Caudate nucleus (tissue), 63 donors: ENCODE measurements at places on chromosomes 11 and 22.

DNA sequence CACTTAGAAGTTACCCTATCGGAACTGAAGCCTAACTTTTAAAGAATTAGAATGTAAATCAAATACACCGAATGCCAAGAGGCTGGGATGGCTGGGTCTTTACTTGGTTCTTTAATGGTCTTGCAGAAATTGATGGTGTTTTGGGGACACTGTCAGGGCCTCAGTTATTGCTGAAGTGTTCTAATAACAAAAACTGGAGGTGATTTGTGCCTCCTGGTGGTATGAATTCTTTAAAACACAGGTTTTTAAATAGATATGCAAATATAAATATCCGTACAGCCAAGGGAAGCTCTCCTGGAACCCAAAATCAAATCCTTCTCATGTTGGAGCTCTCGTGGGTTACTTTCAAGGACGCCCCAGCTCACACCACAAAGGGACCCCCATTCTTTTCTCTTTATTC is 19.3 kb upstream of the TMPRSS5 start:
- no peak for DNase-seq

- no peak for DNase-seq
Observed at GRCh38 chr11:44912270-44912987, 38.3 kb downstream of the TP53I11 start.

- no peak for DNase-seq
Observed at GRCh38 chr11:67435031-67435726, 2.3 kb downstream of the PTPRCAP start.

GRCh38 chr11:117366248-117366647 is 38.6 kb downstream of the CEP164 start:
- DNase-seq: no peak

DNA sequence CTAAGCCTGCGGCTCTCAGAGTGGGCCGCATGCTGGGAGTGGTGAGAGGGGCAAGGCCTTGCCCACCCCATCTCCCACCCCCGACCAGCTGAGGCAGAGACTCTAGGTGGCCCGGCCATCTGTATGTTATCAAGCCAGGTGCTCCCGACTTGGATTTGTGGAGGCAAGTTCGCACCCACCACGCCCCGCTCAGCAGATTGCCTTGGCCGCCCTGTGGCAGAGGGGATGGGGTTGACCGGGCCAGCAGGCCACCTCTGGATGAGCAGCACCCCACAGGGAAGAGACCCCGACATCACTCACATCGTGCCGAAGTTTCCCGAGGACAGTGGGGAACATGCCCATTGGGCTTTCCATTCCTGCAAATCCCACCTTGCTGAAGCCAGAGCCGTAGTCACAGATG is 40.8 kb downstream of the DHCR7 start:
- DNase-seq: no peak

- DNase-seq: peak; percentile 73
Observed at GRCh38 chr11:111977146-111978027, 40.2 kb downstream of the DIXDC1 start.

- no peak for DNase-seq
Observed at GRCh38 chr11:23211221-23211620, 350.9 kb upstream of the CCDC179 start.

- DNase-seq: no peak
Observed at GRCh38 chr11:60281485-60281884, 1.0 kb downstream of the MS4A4A start.

DNA sequence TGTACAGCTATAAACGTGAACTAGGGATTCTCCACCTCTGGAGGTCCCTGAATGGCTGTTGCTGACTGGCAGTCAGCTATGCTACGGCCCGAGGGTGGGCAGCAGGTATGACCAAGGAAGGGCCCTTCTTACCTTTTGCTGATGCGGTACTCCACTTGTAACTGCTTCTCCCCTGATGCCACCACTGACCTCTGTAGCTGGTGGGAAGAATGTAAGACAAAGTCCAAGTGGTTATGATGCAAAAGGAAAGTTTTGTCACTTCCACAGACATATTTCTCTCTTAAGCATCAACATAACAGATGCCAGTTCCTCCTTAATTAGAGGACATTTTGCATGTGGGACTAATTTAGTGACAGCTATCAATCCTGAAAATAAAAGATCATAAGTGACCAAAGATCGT is 32.2 kb downstream of the P4HA3 start:
- no peak for DNase-seq

- DNase-seq: no peak
Observed at GRCh38 chr11:111422494-111423249, 43.6 kb upstream of the POU2AF1 start.

DNA sequence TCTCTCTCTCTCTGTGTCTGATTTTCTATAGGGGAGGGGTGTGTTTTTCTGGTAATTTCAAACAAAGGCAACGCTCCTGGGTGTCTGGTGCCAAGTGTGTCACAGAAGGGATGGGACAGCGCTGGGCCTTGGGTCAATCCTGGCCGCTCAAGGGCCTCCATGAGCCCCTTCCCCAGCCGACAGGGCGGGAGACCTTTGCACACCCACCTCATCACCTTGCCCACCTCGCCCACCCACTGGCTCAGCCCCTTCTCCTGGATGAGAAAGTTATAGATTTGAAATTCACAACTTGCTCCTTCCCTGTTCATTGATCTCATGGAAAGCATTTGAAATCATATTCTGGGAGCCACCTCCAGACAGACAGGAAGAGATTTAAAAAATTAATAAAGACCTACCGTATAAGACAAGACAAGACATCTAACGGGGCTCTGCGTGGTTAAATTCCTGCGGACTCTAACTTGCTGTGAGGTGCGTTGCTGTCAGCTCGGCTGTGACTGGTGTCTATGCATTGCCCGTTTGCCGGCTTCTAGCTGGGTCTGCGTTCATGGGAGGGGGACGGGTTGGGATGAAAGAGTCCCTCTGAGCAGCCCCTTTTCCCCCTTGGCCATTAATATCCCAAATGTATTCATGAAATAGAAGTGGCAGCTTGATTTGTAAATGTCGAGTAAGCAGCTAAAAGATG is 27.0 kb downstream of the MPPED1 start:
- no peak for DNase-seq

DNA sequence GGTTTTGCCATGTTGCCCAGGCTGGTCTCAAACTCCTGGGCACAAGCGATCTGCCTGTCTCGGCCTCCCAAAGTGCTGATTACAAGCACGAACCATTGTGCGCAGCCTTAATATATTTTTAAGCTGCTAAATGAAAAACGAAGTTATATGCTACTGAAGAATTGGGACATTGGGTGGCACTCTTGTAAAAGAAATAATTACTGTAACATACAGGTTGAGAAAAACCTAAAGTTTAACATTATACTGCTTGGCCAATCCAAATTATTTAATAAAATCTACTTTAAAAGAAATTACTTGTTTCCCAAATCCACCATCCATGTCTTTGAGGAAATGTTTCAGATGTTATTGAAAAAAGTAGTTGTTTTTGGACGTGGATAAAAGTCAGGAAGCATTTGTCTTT is 37.9 kb upstream of the ARHGAP32 start:
- DNase-seq: no peak

DNA sequence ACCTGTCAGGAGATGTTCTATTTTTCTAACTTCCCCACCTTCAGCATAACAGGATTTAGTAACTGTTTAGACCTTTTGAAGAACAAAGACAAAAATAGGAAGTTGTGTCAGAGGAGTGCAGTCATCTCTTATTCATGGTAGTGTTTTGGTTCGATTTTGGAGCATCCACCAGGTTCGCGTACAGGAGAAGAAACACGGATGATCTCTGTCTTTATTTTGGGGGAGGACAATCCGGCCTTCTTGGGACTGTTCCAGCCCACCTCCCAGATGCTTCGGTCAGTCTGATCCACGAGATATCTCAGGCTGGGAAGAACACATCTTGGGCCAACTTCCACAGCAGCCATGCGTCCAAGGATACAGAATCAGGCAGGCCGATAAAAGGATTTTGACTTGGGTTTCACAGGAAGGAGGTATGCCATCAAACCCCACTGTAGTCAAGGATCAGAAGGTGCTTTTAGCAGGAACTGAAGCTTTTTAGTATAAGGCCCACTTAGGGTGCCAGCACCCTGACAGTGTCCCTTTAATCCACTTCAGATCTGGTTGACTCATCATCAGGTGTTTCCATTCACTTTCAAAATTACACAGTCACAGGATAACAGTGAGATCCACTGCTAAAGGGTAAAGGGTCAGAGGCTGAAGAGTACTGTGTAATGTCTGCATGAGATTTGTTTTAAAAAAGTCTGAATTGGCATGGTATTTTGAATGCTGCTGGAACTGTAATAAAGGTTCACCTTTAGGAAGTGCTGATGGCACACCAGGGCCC is 16.5 kb downstream of the PATZ1 start:
- DNase-seq: no peak

- no peak for DNase-seq
Observed at GRCh38 chr11:32426819-32427615, 8.3 kb downstream of the WT1 start.

DNA sequence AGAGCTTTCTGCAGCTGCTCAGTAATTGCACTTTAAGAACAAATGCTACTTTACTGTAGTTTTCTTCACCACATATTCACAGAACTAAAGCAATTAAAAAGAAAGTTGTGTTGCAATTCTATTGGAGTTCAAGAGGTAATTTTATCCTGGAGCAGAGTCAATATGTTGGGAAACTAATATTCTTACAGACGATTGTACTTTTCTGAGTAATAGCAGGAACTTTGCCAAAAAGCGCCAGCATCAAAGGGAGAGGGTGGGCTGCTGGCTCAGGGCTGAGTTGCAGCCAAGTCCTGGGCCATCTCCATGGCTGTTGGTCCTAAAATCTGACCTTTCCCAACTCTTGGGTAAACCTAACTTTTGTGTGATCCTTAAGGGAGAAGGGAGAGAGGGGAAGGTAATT is 73.6 kb upstream of the MYO18B start:
- DNase-seq: no peak

GRCh38 chr11:10257478-10257877 is 36.5 kb downstream of the SBF2 start:
- no peak for DNase-seq
